ENCODE measurements at places on chromosomes 6 and 20.

- no peak for DNase-seq
Observed at GRCh38 chr20:23966927-23967615, 21.5 kb downstream of the GGTLC1 start.

DNA sequence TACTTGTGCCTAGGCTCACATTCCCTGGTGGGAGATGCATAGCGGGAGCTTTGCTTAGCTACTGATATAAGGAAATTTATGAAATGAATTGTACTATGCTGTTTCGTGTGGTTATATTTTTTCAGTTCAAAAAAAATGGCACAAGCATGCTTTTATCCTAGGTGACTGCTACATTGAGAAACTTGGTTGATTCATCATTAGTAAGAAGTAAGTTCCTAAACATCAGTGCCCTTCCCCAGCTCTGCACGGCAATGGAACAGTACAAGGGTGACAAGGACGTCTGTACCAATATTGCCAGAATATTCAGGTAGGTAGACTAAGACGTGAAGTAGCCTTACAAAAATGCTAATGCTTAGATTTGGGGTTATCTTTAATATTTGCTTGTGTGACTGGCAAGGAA lies 79.7 kb downstream of the ARMC2 start:
- peak; percentile 35 for DNase-seq

DNA sequence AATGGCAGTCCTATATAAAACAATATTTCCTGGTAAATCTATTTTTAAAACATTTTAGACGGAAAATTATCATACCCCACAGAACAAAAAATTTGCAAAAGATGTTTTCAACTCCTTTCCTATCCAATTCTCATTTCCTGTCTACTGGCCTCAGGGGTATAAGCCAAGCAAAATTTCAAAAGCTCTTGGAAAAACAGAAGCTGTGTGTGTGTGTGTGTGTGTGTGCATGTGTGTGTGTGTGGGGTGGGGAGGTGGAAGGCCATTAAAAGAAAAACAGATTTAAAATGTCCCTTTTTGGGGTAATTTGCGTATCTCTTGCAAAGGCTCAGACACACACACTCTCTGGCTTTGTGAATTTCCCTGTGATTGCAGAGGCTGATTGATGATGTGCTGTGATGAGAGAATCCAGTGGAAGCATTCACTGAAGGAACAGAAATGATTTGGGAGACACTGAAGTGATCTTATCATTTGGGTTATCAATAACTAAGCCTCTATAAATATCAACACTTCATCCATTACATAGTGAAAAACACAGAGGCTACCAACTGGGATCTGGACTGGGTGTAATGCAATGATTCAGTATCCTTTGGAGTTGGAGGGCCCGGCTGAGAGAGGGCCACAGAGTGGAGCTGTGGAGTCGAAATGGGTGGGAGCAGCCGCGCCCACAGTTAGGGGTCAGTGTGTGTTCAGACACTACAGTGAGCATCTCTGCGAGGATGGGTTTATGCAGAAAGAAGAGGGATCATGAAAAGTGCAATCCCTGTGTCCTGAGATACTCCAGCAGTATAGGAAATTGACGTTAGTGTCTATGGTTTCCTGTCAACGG lies 106.8 kb upstream of the PREP start:
- no peak for DNase-seq

DNA sequence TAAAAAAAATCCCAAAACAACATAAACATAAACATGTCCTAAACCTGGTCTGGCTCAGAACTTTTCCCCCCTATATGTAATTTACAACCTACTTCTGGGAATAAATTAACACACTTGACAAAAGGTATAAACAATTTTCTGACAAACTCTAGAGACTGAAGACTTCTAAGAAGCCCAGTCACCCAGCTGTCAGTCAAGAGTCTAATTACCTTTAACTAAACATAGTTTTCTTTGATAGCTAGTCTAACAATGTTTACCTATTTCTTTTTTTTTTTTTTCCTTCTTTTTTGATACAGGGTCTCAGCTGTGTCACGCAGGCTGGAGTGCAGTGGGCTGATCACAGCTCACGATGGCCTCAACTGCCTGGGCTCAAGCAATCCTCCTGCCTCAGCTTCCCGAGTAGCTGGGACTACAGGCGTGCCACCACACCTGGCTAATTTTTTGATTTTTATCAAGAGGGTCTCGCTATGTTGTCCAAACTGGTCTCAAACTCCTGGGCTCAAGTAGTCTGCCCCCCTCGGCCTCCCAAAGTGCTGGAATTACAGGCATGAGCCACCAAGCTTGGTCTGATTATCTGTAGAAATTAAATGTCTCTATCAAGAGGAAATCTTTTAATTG lies 932 bp upstream of the UBR2 start:
- no peak for DNase-seq

Data from foreskin fibroblast (primary cell).